Stimulated activated CD4-positive, alpha-beta T cell treated with anti-CD3 and anti-CD28 coated beads, Interleukin-4, amount 100 ng/mL, for 48 hours (primary cell): ENCODE measurements at places on chromosomes 2 and 18.

DNA sequence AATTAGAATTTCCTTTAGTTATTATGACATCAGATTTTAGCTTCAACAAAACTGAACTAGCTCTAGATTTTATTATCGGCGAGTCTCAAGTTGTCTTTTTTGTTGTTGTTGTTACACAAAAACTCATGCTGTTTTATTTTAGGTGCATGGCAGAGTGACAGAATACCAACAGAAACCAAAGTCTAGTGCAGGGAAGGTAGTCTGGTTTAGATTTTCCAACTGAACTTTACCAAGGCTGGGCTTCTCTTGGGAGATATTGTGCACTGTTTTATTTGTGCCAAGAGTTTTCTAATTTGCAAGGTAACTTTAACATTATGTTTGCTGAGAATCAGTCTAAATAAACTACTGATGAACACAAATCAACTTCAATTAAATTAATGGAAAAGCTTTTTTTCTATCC, 43.6 kb upstream of the RASGRP3 start:
- DNase-seq = no peak

GRCh38 chr18:13455960-13456481, 237.5 kb downstream of the LDLRAD4 start:
- DNase-seq = peak; percentile 34

DNA sequence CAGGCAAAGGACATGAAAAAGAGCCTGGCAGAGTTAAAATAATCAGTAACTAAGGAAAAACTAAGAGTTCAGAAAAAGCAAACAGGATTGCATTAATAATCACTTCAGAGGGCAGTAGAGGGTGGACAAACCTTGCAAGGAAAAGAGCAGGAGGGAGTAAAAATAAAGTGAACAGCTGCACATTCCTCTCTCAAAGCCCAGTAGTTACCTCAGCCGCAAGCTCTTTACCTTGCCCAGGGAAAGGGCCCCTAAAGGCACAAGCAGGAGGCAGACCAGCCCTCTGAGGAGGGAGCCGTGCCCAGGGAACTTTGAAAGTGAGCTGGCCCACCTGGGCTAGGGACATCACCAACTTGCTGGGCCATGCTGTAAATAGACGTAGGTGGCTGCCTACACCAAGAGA, 196.9 kb downstream of the C1D start:
- no peak for DNase-seq

- DNase-seq = no peak
Observed at GRCh38 chr2:19874726-19875125, 27.1 kb downstream of the TTC32 start.
